Caco-2 (cell line): ENCODE measurements at places on chromosomes 7 and 10.

DNA sequence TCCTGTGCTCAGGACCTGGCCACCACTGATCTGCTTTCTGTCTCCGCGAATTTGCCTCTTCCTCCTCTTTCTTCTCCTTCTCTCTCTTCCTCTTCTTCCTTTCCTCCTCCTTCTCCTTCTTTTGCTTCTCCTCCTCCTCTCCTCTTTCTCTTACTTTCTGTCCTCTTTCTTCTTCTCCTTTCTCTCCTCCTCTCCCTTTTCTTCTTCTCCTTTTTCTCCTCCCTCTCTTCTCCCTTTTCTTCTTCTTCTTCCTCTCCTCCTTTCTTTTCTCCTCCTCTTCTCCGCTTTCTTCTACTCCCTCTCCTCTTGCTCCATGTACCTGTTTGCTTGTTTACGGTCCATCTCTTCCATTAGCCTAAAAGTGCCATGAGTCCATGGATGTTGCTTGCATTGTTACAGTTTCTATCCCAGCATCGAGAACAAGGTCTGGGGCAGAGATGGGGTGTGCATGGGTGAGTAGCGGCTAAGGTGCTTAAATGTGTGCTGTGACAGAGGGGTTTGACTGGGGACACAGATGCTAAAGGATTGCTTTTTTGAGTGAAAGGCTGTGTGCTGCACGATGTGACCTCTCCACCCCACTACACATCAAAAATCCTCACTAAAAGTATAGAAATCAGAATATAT lies 7.7 kb downstream of the SH2D4B start:
- H3K27me3 ChIP-seq = no peaks in the 10 kb centered on the region
- no peak overlapping the region for H3K27ac ChIP-seq
- H3K36me3 ChIP-seq = no peaks in the 10 kb centered on the region
- H3K4me3 ChIP-seq = no peak overlapping the region
- no peaks in the 10 kb centered on the region for H3K4me1 ChIP-seq

DNA sequence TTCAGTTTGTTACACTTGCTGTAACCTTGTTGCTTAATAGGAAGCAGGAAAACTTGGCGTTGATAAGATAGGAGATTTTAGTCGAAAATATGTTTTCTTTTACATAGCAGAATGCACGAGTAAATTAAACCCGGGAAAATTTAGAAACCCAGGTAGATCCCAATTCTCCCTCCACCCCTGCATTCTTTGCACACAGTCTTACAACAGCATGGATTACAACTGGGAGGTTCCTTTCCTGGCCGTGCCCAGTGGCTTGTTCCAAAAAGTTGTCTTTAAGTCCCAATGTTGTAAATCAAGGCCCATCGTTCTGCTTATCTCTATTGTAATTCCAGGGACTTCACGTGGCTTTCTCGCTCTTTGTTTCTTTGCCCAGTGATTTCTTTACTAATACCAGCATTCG lies 1.1 kb upstream of the DPY19L1 start:
- H3K27me3 ChIP-seq = no peaks in the 10 kb centered on the region
- DNase-seq = no peak
- H3K36me3 ChIP-seq = no peaks in the 10 kb centered on the region
- peak overlapping the region; percentile 38 for H3K27ac ChIP-seq

DNA sequence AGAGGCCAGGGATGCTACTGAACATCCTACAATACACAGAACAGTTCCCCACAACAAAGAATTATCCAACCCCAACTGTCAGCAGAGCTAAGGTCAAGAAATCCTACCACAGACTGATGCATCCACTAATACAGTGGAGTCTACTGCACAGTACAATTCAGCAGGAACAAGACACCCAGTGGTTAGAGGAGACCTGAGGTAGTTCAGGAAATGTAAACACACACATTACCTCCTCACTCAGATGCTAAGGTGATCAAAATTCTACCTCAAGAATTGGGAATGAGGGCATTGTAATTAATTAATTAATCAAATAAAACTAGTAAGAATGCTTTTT lies 91.4 kb downstream of the ZFAND4 start:
- no peaks in the 10 kb centered on the region for H3K36me3 ChIP-seq
- no peak overlapping the region for H3K27ac ChIP-seq
- H3K27me3 ChIP-seq = no peaks in the 10 kb centered on the region
- H3K4me3 ChIP-seq = no peak overlapping the region

- H3K4me1 ChIP-seq = no peaks in the 10 kb centered on the region
- no peaks in the 10 kb centered on the region for H3K36me3 ChIP-seq
- no peak overlapping the region for H3K4me3 ChIP-seq
- no peak overlapping the region for H3K27ac ChIP-seq
- H3K27me3 ChIP-seq = no peaks in the 10 kb centered on the region
Measured at GRCh38 chr7:116561697-116562483, 37.1 kb downstream of the CAV1 start.

DNA sequence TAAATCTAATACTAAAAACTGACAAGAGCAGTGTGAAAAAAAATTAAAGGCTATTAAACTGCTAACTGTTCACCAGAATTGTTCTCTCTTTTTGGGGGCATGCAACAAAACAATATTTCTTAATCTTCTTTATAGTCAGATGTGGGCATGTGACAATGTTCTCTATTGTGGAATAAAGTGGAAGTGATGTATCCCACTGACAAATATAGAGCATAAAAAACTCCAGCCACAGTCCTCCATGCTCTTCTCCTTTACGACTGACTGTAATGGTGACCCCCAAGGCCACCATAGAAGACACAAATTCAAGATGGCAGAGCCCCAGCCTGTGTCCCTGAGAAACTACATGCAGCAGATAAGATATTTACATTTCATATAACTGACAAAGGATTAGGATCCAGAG lies 11.6 kb upstream of the CCDC6 start:
- H3K36me3 ChIP-seq = no peaks in the 10 kb centered on the region
- no peak overlapping the region for H3K27ac ChIP-seq
- no peak for DNase-seq
- H3K4me1 ChIP-seq = no peaks in the 10 kb centered on the region

DNA sequence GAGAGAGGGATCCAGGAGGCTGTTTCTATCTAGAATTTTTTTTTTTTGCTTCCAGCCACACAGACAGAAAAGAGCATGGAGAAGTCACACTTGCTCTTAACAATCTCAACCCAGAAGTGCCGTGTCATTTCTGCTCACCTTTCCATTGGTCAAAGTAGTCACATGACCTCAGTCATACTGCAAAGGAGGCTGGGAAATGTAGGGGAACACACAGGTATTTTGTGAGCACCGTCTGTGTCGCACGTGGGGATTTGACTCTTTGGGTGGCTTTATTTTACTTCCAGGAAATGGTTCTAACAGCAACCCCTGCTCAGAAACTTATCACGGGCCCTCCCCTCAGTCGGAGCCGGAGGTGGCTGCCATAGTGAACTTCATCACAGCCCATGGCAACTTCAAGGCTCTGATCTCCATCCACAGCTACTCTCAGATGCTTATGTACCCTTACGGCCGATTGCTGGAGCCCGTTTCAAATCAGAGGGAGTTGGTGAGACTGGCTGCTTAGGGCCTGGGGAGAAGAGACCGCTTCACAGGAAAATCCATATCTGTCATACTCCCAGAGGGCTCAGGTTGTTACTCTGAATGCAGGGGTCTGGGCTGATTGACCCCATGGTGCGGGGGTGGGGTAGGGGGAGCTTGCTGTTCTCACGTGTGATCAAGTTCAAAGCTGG lies 13.1 kb upstream of the CPA1 start:
- peak overlapping the region; percentile 80 for H3K27ac ChIP-seq
- 0 out of 2 replicates have a peak, but pooled peaks cover 2% of the 10 kb centered on the region for H3K36me3 ChIP-seq
- DNase-seq = no peak
- H3K4me1 ChIP-seq = peaks cover 38% of the 10 kb centered on the region
- H3K27me3 ChIP-seq = no peaks in the 10 kb centered on the region
- H3K4me3 ChIP-seq = no peak overlapping the region

DNA sequence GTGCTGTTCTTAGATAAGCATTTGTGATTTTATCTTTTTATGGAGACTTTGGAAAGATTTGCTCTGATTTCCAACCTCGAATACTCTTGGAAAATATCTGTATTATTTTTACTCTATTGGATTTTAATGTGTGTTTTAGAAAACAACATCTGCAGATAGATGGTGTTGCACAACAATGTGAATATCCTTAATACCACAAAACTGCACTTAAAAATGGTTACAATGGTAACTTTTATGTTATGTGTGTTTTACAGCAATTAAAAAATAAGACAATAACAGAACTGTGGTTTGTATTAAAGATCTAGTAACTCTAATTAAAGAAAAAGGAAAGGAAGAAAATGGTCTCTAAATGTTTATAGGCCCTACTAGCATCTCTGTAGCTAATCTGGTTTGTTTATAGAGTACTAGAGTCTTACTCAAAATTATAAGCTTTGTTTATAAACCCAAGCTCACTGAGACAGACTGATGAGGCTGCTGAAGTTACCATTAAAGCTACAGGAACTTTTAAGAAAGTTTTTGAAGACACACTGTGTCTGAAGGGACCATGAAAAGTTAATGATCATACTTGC lies 74.6 kb upstream of the CC2D2B start:
- no peaks in the 10 kb centered on the region for H3K36me3 ChIP-seq
- H3K4me1 ChIP-seq = no peaks in the 10 kb centered on the region
- DNase-seq = no peak
- H3K4me3 ChIP-seq = no peak overlapping the region
- H3K27me3 ChIP-seq = no peaks in the 10 kb centered on the region

- H3K36me3 ChIP-seq = no peaks in the 10 kb centered on the region
- no peaks in the 10 kb centered on the region for H3K27me3 ChIP-seq
- DNase-seq = no peak
- H3K4me1 ChIP-seq = peaks cover 4% of the 10 kb centered on the region; the same call in 1 of the 2 replicates
- no peak overlapping the region for H3K27ac ChIP-seq
Measured at GRCh38 chr7:13800694-13801448, 188.6 kb downstream of the ETV1 start.

- DNase-seq = peak; percentile 86
- H3K36me3 ChIP-seq = peaks cover 6% of the 10 kb centered on the region; the same call in 1 of the 2 replicates
Measured at GRCh38 chr10:61902445-61903220, 1.1 kb downstream of the ARID5B start.

DNA sequence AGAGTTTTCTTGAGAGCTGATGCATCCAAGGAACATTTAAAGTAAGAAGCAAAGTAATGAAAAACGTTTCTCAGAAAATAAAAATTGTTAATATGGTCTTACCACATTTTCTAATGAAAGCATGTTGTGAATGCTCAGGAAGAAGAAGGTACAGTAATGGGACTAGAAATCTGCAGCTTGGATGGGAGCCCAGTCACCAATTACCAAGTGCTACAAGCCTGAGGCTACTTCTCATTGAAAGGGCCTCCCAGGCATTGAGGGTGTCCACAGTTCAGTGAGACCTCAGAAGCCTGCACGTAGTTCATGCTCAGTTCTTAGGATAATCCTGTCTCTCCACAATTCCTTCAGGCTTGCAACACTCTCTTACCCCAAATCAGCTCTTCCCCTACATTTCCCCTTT lies 17.6 kb downstream of the PTN start:
- no peaks in the 10 kb centered on the region for H3K36me3 ChIP-seq
- H3K4me1 ChIP-seq = no peaks in the 10 kb centered on the region
- no peak overlapping the region for H3K4me3 ChIP-seq
- DNase-seq = no peak
- no peaks in the 10 kb centered on the region for H3K27me3 ChIP-seq

DNA sequence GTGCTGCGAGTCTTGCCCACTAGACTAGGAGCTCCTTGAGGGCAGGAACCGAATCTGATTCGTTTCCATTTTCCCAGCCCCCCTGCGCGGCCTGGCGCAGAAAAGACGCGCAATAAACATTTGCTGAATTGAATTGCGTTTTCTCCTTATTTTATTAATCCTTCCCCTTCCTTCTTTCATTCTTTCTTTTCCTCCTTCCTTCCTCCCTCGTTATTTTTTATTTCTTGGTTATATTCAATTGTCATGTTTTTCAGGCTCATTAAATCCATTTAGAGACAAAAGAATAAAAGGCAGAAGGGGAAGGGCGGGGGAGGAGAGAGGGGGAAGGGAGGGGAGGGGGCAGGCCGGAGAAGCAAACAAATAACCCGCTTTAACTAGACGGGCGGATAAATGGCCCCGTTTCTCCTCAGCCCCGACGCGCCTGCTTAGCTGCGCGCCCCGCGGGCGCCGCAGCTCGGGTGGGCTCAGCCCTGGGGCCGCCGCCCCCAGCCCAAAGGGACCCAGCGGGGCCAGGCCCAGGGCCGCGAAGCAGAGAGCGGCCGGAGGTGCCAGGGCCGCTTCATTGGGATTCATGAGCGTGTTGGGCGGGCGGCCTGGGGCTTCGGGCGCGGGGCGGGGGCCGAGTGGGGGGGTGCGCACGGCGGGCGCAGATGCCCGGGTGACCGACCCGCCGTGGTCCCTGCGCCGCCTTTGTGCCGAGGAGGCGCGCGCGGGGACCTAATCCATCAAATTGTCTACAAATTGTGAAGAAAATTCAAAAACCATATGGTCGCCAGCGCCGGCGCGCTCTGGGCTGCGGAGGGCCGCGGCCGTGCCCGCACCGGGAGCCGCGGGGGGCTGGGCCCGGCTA lies 5.0 kb downstream of the LBX1 start:
- no peak overlapping the region for H3K27ac ChIP-seq
- no peak overlapping the region for H3K4me3 ChIP-seq
- no peak for DNase-seq
- H3K27me3 ChIP-seq = peaks cover 10% of the 10 kb centered on the region

DNA sequence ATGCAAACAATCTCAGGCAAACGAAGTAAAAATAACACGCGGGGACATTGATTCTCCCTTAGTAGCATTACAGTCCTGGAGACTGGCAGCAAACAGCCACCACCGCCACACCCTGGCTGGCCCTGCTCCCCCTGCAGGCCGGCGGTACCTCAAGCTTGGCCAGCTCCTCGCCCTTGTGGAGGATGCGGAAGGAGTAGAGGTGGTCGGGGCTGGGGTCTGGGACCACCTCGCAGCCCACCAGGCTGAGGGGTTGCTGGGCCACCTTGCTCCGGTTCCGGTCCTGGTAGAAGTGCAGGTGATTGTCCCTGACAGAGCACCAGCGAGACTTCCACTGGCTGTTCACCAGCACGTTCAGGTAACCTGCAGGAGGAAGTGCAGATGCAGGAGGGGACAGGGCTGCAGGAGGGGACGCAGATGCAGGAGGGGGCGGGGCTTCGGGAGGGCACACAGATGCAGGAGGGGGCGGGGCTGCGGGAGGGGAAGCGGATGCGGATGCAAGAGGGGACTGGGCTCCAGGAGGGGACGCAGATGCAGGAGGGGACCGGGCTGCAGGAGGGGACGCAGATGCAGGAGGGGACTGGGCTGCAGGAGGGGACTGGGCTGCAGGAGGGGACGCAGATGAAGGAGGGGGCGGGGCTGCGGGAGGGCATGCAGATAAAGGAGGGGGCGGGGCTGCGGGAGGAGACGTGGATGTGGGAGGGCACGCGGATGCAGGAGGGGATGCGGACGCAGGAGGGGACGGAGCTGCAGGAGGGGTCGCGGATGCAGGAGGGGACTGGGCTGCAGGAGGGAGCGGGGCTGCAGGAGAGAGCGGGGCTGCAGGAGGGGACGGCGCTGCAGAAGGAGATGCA lies 65.7 kb downstream of the VWA2 start:
- H3K27ac ChIP-seq = no peak overlapping the region
- H3K4me1 ChIP-seq = peaks cover 4% of the 10 kb centered on the region; the same call in 1 of the 2 replicates
- peak overlapping the region; percentile 46 for H3K4me3 ChIP-seq
- DNase-seq = peak; percentile 73
- H3K27me3 ChIP-seq = no peaks in the 10 kb centered on the region
